ENCODE measurements at places on chromosomes 6 and 20.

GRCh38 chr20:62212299-62212698, 7.8 kb downstream of the HRH3 start:
- DNase-seq: no peak

- no peak for DNase-seq
Measured at GRCh38 chr6:163554032-163554431, 139.5 kb downstream of the QKI start.

- DNase-seq: no peak
Measured at GRCh38 chr6:160426136-160426535, 78.0 kb downstream of the SLC22A3 start.

DNA sequence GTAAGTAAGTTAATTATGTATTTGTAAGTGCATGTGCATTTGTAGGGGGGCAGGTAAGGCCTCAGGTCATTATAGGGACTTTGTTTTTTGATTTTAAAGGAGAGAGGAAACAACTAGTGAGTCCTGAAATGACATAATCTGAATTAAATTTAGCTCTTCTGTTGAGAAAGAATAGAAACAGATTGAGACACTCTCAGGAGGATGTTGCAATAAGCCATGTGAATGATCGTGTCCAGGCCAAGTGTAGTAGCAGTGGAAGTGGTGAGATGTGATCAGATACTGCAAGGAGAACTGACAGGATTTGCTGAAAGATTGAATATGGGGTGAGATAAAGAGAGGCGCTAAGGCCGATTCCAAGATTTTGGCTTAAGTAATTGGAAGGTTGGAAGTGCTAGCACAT, 2.6 kb upstream of the CENPW start:
- no peak for DNase-seq

DNA sequence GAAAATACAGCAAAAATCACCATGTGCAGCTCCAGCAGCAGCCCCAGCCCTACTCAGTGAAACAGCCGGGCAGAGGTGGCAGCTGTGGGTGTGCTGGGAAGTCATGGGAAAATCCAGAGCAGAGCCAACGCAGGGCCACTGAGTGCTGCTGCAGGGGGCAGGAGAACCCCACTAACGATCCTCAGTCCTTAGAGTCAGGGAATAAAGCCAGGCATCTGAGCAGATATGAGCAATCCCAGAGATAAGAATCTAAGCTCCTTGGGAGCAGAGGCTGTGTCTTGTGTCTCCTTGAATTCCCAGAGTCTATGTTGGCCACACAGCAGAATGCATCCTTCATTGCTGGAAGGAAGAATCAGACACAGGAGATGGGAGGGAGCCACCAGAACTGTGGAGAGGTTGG, 493.1 kb upstream of the MAP3K7 start:
- DNase-seq: peak; percentile 78

GRCh38 chr6:28978959-28979561, 26.1 kb downstream of the ZNF311 start:
- no peak for DNase-seq

- DNase-seq: no peak
Measured at GRCh38 chr6:52497652-52498408, 77.7 kb downstream of the EFHC1 start.

GRCh38 chr6:152983637-152984512, 1.0 kb upstream of the FBXO5 start:
- peak; percentile 98 for DNase-seq

DNA sequence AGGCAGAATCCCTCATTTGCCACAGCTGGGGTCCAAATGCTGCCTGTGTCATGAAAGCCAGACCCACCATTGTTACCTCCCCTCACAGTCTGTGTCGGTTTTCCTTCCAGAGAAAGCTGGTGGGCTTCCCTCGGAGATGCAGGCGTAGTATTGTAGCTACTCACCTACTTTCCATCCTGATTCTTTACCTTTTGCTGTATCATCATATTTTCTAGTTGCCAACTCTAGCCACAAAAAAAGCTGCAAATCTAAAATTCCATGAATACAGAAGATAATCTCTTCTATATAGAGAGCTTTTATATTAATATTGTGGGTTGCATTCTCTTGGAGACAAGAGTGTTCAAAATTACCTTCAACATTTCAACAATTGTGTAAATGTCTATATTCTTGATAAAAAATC, 98.0 kb upstream of the LAMP5 start:
- DNase-seq: no peak
